Activated CD8-positive, alpha-beta memory T cell treated with anti-CD3 and anti-CD28 coated beads for 4 hours (primary cell): ENCODE measurements at places on chromosomes 12 and 14.

- no peak for DNase-seq
These were observed 41.9 kb upstream of the PLEKHG6 start for GRCh38 chr12:6268484-6269157.

- no peak for DNase-seq
These were observed 5.9 kb downstream of the DGLUCY start for GRCh38 chr14:91119556-91120311.

GRCh38 chr12:4221258-4221620 is 52.3 kb upstream of the CCND2 start:
- DNase-seq = no peak

DNA sequence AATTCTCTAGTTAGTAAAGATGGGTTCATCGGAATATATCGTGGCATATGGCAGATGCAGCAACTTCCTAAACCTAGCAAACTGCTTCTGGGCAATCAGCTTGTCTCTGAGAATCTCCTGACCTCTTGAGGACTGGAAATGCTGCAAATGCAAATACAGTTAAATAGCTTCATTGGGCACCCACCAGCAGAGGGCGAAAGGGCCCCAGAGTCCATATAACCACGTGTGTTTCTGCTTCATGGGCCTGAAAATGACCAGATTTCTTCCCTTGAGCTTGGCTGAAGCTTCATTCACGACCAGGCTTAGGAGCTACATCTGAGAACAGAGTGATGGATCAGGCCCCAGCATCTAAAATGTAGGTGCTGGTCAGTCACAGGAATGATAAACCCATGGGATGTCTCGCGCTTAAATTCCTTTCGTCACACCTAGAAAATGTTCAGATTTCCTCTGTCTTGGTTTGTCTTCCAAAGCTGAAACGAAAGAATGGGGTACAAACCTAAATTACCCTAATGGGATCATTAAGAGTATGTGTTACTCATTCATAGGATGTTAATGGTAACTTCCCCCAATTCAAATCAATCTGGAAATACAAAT is 1482.5 kb upstream of the TMEM132C start:
- no peak for DNase-seq

DNA sequence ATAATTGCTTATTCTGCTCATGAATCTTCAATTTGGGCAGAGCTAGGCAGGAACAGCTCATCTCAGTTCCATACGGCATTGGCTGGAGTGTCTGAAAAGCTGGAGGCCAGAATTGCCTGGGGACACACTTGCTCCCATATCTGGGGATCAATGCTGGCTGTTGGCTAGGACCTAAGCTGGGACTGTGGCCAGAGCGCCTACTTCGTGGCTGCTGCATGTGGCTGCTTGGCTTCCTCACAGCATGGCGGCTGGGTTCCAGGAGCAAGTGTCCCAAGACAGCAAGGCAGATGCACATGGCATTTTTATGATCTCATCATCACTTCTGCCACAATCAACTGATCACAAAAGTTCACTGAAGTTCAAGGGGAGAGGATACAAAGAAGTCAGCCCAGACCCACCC is 200.2 kb downstream of the TTC8 start:
- DNase-seq = no peak
